Dermis microvascular lymphatic vessel endothelial cell (primary cell): ENCODE measurements at places on chromosomes 2 and 18. TPM values are rescaled to one million over a fixed set of nuclear protein-coding genes. Genes with fewer than 3 reads are reported as not detected.

Gene MOGAT1
- total RNA-seq, result not detected in 2 replicates

DNA sequence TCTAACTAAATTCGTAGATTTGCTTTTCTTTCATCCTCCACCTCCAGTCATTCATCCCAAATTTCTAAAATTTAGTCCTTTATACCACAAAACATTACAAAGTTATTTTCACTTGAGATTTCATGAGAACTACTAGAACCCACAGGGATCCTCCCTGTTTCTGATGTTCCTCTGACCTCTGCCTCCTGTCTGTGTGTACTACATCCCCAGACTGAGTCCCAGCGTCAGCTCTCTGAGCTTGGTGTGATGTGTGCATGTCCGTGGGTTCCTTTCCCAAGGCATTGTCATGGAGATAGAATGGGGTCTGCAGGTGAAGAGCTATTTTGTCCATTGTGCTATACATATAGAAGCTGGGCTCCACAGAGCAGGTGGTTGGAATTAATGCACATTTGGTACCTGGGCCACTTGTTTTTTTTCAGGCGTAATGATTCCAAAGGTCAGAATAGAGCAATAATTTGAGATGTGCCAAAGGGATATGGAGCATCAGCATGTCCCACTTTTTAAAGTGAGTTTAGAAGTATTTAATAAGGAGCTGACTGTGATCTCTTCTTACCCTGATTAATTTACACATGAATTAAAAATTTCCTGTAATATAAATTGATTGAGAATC, 151.2 kb upstream of the BOD1L2 start:
- DNase-seq, result no peak

DNA sequence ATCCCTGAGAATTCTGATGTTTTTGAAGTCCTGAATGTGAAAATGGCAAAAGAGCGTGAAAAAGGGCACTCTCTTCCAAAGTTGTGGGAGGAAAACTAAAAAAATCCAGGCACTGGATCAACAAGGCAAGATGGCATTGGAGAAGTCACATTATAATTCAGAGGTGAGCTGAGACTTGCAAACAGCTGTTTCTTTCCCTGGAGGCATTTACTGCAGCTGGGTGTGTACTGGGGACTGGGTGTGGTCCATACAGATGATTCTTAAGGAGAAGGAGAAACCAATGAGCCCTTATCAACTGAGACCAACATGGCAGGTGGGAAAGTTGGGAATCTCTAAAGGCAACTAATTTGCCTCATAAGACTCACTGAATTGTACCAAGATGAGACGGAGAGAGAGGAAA, 313.9 kb downstream of the TRIB2 start:
- DNase-seq, result no peak

DNA sequence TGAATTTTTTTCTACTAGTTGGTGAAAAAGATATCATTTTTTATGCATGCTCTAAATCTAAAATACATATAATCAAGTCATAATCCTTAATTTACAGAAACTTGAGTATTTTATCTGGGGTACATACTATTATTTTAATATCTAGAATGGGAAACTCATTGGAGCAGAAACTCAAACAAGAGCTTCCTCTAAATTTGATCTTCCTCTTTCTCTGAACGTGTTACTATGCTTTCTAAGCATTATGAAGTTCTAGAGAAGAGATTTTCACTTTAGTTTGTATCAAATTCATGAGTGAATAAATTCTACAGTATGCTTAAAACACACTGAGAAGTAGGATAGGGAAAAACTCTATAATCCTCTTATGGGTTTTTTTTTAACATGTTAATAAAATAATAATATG, 20.6 kb upstream of the SLC38A11 start:
- DNase-seq, result no peak

Gene HPCAL1
- total RNA-seq, result 34.3 and 45.3 TPM in 2 replicates

Gene SOCS6
- total RNA-seq, result 18.0 and 28.7 TPM in 2 replicates

DNA sequence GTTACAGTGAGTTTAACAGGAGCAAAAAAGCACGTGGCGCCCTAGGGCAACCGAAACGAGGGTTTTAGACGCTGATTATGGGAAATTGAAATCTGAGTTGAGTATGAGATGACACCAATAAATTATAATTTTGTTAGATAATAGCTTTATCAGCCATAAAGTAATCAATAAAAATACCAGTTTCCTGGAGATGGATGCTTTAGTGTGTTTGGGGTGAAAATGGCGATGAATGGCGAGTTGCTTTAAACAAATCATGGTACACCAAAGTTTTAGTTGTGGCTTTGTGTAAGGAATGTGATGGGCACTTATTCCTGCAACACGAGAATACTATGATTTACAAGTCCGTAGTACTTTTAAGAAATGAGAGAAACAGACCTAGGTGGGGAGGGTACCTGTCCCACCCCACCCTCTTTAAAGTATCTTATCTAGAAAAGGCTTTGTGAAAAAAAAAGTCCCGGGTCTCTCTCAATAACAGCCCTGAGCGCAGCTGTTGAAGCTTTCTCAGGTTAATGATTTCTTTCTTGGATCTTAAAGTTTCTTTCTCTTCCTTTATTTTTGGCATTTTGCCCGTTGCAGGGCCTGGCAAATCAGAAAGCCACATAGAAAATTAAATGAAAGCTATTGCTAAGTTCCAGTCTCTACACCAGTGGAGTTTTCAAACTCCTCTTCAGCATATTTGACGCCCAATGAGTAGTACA, 1.5 kb upstream of the RRM2 start:
- DNase-seq, result no peak
